ENCODE measurements at places on chromosomes 11 and 22.

GRCh38 chr11:44771841-44772240 is 45.1 kb downstream of the TSPAN18 start:
- no peak for DNase-seq

DNA sequence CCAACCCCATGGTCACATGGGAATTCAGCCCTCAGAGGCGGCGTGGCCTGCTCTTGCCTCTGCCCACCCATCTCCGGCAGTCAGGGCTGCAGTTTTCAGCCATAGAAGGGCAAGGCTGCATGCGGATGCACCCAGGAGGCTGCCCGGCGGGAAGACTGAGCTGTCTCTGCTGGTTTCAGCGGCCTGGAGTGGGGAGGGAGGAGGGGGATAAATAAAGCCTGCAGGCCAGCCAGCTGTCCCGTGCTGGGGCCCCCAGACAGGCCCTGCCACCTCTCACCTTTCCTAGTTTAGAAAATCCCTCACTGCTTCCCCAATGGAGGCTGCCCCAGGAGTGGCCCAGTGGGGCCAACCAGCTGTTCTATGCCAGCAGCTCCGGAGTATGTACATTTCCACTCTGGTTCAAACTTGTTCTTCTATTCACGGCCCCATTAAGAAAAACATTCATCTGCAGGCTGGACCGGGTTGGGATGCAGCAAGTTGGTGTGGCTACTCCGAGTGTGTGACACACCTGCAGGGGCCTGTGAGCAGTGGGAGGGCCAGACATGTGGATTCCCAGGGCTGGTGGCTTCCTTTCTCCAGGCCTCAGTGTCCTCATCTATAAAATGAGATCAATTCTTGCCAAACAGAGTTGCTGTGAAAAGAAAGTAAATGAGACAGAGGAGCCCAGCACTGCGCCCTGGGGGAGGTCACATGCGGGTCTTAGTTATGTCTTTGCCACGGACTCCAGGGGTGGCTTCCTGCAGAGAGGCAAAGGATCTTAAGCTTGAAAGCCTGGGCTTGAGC is 5.0 kb downstream of the MICALL1 start:
- DNase-seq = no peak

DNA sequence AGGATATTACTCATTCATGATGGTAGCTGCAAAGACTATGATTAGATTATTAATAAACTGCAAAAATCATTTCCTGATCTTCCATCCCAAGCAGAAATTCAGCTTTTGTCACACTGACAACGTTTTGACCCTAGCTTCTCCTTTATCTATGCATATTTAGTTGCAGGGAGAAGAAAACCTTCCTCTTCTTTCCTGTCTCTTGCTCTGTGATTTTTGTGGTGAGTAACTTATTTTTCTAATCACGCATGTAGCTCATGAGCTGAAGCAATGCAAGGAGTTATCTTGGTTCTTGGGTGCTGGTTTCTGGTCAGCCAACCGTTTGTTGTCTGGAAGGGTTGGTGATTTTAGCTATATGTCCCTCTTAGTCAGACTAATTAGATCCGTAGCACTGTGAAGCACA is 56.4 kb downstream of the FDX1 start:
- no peak for DNase-seq

GRCh38 chr22:39518996-39519680 is 1.2 kb upstream of the ATF4 start:
- peak; percentile 82 for DNase-seq

GRCh38 chr22:45072322-45072903 is 62.6 kb upstream of the PHF21B start:
- peak; percentile 24 for DNase-seq

DNA sequence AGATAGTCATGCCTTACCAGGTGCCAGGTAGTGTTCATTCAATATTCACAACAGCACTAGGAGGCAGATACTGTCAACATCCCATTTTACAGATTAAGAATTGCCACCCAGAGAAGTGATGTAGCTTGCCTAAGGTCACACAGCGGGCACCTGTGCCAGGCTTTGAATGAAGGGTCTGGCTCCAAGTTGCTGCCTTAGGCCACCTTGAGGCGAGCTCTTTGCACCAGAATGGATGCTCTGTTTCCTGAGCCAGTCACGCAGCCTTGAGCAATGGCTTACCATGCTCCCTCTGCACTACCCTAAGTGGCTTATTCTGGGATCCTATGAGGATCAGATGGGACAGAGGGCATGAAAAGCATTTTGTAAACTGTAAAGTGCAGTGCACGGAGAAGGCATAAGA is 25.1 kb upstream of the TIMP3 start:
- DNase-seq = no peak

GRCh38 chr11:22869325-22869724 is 9.1 kb upstream of the CCDC179 start:
- DNase-seq = no peak

DNA sequence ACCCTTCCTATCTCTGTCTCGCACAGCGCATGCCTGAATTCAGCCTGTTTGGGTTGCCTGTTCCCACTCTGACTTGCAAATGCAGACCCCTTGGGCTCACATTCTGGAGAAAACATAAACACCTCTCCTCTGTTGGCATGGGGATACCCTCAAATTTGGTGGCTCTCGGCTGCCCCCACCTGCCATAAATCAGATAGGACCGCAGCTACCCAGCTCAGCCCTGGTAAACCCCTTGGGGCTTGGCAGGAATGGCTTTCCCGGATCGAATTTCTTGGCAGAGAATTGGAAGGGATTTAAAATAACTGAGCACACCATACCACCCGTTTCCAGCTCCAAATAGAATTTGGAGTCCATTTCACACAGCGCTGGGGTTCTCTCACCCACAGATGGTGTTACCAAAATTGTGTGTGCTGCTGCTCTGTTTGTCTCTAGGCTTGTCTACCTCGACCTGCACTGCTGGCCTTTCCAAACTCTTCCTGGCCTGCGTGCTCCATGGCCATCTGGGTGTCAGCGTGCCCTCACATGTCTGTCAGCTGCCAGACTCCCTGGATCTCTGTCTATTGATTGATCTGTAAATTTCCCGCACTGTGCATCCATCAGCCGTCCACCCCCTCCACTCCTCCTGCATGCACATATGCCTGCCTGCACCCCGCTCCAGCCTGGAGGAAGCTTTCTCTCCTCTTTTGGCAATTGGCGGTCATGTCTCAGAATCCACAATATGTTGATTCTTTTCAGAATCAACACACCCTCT is 134.0 kb downstream of the NTM start:
- no peak for DNase-seq

DNA sequence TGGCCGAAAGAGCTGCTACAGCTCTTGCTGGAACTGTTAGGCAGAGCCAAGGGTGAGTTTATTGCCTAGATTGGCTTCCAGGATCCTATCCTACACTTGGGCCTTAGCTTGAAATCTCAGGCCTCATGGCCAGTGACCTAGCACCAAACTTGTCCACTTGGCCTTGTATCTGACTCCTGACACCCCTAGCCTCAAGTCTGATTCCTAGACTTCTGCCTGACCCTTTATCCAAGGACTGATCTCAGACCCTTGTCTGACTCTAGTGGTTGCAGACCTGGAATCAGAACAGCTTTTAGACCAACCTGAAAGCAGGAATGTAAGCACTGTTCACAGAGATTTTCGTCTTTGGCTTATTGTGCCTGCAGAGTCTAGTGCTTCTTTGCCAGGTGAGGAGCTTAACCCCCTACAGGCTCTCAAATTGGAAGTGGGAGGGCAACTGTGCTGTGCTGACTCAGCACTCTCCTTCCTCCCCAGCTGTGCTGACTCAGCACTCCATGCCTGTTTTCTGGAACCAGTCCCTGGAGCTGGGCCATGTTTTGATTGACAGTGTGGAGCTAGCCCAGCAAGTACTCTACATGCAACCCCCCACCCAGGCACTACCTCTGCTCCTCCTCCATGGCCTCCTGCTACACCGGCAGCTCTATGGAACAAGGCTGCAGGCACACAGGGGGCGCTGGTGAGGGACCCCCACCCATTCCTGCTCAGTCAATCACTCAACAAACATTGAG is 35.1 kb downstream of the RRP8 start:
- DNase-seq = peak; percentile 91

DNA sequence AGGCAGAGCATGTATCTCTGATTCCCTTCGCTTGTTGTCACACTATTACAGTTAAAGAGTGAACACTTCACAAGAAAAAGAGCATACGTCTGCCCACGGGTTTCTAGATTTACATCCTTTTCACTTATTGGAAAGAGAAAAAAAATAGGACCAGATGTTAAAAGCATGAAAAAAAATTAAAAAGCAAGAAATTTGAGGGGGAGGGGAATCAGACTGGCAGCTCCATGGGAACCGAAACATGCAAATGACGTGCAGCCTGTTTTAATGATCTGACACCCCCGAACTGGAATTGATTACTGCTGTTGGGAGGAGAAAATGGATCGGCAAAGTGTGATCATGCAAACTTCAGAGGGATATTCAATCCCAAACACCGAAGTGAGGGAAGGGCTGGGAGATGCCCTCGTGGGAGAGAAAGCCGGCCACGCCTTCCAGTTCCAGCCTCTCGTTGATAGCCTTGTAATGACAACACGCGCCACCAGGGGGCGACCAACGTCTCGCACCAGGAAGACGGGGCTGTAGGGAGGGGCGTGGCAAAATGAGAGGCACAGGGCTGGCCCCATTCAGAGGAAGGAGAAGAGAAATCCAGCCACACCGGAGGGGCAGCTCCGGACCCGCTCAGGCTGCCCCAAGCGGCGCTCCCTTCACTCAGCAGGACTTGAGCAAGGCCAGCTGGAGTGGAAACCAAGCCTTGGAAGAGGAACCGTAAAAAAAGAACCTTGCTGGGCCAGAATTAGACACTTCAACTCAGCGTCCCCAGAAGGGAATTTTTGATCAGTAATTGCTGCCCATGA is 53.8 kb upstream of the SYT13 start:
- DNase-seq = peak; percentile 91

DNA sequence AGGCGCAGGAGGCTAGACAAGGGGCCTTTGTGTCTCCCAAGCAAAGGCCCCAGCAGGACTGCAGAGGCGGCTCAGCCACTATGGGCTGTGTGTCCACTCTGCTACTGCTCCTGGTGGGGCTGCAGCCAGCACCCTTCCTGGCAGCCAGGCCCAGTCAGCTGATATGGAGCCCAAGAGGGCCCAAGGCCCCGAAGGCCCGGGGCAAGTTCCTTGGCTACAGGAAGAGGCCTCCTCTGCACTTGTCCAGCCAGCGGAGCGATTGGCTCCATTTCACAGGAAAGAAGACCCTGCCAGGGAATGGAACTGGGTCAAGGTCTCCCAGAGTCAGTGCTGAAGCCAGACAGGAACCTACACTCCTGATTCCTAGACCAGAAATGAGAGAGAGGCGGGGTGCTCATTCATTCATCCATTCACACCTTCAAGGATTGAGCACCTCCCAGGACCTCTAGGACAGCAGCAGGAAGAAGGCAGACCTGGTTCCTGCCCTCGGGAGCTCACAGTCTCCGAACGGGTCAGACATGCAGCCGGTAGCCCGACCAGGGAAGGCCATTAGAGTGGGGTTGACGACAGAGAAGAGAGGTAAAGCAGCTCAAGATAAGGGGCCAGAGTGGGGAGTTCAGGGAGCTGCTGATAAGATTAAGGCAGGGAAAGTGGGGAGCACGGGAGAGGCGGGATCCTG is 811 bp upstream of the P2RY2 start:
- DNase-seq = no peak

- DNase-seq = no peak
Measured at GRCh38 chr22:36467946-36468345, 13.5 kb downstream of the TXN2 start.

- DNase-seq = no peak
Measured at GRCh38 chr11:134379241-134379640, 32.8 kb downstream of the B3GAT1 start.

- no peak for DNase-seq
Measured at GRCh38 chr11:63558459-63559157, 4.6 kb downstream of the PLAAT2 start.

DNA sequence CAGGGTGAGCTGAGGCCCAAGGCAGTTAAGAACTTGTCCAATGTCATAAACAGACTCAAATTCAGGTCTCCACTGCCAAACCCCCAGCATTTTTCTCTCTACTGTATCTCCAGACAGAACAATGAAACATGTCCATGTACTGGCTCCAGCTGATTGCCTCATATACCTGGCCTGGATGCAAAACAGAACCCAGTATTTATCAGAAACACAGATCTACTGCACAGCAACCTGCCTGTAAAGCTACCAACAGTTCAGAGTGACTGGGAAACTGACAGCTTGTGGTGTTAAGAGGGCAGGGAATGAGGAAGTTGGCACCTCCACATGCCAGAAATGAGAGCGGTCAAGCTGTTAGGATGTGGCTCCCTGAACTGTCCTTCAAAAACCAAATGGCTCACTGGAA is 41.6 kb downstream of the C11orf71 start:
- DNase-seq = no peak

DNA sequence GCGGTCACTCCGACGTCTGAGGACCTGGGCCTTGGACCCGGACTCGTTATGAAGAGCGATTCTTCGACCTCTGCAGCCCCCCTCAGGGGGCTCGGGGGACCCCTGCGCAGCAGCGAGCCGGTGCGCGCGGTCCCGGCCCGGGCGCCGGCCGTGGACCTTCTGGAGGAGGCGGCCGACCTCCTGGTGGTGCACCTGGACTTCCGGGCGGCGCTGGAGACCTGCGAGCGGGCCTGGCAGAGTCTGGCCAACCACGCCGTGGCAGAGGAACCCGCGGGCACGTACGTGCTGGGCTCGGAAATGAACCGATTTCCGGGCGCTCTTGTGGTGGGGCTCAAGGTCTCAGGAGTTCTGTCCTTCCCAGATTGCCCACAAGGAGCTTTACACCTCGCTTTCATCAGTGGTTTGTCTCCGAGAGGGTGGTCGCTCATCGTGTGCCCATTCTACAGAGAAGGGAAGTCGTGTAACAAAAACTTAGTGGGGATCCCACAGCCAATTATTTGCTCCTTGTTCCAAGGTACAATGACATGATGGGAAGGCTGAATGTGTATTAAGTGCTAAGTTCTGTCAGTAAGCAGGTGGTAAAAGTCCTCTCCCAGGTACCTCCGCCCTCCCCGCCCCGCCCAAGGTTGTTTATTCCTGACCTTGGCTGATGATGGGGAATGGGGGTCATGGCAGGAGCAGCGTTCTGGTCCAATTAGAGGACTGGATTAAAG is 695 bp downstream of the PEX26 start:
- DNase-seq = peak; percentile 53

GRCh38 chr11:102577182-102577581 is 46.6 kb upstream of the MMP7 start:
- DNase-seq = no peak

GRCh38 chr11:12529793-12530192 is 144.4 kb upstream of the TEAD1 start:
- no peak for DNase-seq

GRCh38 chr11:3954448-3955298 is 99.2 kb downstream of the STIM1 start:
- DNase-seq = no peak

DNA sequence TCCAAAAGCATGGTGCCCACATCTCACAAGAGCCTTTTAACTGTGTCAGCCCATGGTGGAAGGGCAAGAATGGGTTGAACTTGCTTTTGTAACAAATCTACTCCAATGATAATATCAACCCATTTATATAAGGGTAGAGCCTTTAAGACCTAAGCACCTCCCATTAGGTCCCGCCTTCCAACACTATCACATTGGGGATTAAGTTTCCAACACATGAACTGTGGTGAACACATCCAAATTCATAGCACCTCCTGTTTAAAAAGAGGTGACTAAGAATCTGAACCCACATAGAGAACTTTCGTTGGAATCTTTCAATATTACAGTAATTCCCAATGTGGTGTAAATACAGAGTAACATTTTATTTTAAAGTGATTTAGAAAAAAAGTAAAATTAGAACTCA is 9.2 kb upstream of the CNTF start:
- DNase-seq = no peak
